ENCODE measurements at places on chromosomes 7 and 10. TPM values are rescaled to one million over a fixed set of nuclear protein-coding genes. Genes with fewer than 3 reads are reported as not detected.

- no peaks in the 10 kb centered on the region for H3K36me3 ChIP-seq
- no peak overlapping the region for H3K27ac ChIP-seq
- H3K4me1 ChIP-seq, result no peaks in the 10 kb centered on the region
- DNase-seq, result no peak
- H3K4me3 ChIP-seq, result no peak overlapping the region
Observed at GRCh38 chr10:128147669-128148068, 21.4 kb upstream of the MKI67 start.

DNA sequence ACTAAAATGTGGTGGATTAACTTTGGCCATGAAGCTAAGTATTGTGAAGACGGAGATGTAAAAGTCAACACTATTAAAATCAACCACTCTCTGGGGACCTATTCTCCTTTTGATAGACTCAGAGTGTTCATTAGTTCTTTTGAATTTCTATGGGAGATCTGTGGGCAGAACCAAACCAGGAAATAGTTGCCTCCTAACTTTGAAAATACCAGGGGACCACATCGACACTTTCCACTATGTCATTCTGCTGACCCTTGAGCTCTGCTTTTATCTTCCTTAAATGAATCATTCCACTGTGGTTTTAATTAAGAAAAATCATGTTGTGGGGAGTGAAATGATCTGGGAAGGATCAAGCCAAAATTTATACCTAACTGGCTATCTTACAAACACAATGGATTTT lies 960.5 kb downstream of the GATA3 start:
- H3K4me1 ChIP-seq, result peaks cover 37% of the 10 kb centered on the region
- no peaks in the 10 kb centered on the region for H3K27me3 ChIP-seq
- no peak overlapping the region for H3K4me3 ChIP-seq
- H3K36me3 ChIP-seq, result no peaks in the 10 kb centered on the region

VGF gene
- 0.36 TPM for total RNA-seq

GRCh38 chr10:103145046-103145445 lies 48.0 kb downstream of the NT5C2 start:
- no peak overlapping the region for H3K4me3 ChIP-seq
- peak overlapping the region; percentile 80 for H3K27ac ChIP-seq
- no peaks in the 10 kb centered on the region for H3K27me3 ChIP-seq

RSU1 gene
- total RNA-seq, result 35.3 TPM

All from mesothelial cell of epicardium (in vitro differentiated cells).